ENCODE measurements at places on chromosomes 2 and 18.

GRCh38 chr2:85438201-85439024 lies 19.9 kb downstream of the SH2D6 start:
- ATAC-seq = peak; percentile 3

DNA sequence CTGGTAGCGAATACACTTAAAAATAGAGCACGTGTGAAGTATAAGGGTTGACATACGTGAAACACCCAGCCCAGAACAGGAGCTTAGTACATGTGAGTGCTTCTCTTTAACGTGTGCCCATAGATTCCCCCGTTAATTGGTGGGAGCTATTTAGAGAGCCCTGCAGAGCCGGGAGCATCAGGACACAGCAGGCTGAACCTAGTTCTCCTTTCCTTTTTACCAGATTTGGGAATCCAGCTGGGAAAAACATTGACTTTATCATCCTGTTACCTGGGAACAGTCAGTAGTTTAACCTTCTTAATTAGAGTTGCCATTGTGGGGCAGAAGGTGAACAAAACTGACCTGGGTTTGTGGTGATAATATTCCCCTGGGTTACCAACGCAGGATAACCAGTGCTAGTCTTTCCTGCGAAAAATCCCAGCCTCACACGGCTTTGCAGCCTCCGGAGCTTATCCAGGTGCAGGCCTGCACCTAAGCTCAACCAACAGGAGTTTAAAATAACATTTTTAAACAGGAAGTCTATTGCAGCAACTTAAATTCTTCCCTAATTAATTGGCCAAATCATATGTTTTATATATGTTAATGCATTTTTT lies 78.1 kb upstream of the SPTBN1 start:
- no peak for ATAC-seq

DNA sequence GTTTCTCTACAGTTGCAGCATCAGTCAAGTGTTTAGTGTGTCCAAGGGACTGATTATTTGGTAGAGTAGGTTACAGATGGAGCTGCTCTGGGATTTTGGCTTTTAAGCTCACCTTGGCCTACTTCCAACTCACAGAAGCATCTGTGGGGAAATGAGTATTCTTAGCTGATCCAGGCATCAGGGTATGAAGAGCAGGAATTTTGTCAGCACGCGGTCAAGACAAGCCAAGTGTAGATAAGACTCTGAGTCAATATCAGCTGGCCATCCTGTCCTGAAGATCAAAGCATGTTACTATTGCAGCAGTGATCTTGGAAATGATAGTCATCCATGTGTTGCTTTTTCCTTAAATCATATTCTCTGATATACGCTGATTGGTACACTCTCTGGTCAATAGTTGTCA lies 24.4 kb downstream of the SERPINB4 start:
- ATAC-seq = no peak

- no peak for ATAC-seq
Observed at GRCh38 chr2:6645672-6646071, 220.0 kb downstream of the CMPK2 start.

- no peak for ATAC-seq
Observed at GRCh38 chr18:48053881-48054816, 123.7 kb upstream of the SMAD2 start.

DNA sequence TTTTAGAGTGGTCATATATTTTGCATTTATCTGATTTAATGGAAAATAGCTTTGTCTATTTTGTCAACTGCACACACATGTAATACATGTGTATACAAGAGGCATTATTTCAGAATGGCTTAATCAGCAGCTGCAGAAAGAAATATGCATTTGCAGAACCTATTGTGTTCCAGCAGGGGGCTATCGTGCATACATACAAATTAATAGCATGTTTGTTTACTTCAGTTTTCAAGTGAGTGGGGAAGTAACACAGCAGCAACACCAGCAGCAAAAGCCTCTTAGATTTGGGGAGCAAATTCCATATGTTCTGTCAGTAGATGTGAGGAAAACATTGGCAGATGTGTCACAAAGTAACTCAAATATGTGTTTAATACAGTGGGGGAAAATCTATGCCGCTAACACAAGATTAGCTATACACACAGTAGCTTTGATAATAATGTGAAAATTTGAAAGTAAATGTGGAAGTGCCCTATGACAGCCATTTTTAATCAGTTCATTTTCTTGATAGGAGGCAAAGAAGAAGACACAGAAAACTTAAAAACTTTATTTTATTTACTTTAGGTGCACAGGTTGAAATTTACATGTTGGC lies 218.1 kb downstream of the WDR7 start:
- no peak for ATAC-seq

DNA sequence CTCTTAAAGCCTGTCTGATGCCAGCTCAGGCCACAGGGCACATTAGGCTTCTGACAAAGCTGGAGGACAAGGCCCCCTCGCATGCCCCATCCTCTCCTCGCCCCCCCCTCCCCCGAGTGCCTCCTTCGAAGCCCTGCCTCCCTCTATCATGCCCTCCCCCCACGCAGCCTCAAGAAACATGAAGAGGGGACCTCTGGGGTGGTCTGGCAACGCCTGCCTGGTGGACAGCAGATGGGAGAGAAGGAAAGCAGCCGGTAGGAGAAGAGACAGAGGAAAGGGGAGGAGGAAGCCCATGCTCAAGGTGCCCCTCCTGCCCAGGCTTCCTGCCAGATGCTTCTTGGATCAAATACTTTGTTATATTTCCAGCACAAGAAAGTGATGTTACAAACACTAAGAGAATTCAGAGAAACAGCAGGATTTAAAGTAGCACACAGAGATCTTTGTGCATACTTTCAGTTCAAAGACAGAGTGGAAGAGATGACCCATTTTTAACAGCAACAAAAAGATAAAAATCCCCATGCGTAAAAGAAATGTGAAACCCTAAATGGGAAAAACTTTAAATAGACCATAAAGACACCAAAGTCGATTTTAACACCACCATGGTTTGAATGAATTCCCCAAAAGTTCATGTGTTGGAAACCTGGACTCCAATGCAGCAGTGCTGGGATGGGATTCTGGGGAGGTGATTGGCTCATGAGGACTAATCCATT lies 19.0 kb downstream of the BOK start:
- ATAC-seq = no peak

- peak; percentile 90 for ATAC-seq
Observed at GRCh38 chr2:177165721-177166711, 46.6 kb upstream of the HNRNPA3 start.

GRCh38 chr2:70797506-70797905 lies 7.1 kb upstream of the FIGLA start:
- no peak for ATAC-seq

Data from stimulated activated memory B cell treated with anti-CD40 and anti-IgM and Interleukin-4, amounts not matched to agents 10 μg/mL and 1 μg/mL and 100 μg/mL, for 72 hours (primary cell).